Stimulated activated CD4-positive, alpha-beta T cell treated with anti-CD3 and anti-CD28 coated beads, Interleukin-1b, Interleukin-23, amount 100 ng/mL, for 1 hour (primary cell): ENCODE measurements at places on chromosomes 4 and X.

- DNase-seq, result no peak
These were observed 128.7 kb downstream of the GABRB1 start for GRCh38 chr4:47160095-47160494.

DNA sequence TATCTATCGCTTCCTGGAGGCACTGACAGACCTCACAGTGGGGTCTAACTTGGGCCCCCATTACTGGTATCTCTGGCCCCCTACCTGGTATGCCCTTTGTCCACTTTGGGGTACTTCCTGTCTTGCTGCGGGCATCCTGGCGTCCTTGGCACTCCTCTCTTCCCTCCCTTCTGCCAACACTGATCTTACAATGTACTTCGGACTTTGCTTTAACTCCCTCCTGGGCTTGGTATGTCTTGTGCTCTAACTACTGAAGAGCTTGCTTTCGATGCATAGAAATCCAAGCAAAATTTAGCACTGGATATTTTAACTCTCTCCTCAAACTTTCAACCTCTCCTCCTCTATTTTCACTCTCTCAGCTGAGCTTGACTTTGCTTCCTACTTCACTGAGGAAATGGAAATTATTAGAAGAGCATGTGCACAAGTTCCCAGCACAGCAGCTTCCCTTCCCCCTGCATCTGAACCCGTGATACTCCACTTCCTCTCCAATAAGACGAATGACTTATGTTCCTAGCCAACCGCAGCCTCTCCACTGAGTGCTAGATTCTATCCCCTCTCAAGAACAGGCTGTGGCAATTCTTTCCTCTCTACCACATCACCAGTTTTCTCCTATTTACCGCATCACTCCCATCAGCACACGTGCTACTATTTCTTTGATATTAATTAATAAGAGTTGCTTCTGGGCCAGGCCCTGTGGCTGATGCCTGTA lies 52.9 kb downstream of the SUPT20HL2 start:
- no peak for DNase-seq

DNA sequence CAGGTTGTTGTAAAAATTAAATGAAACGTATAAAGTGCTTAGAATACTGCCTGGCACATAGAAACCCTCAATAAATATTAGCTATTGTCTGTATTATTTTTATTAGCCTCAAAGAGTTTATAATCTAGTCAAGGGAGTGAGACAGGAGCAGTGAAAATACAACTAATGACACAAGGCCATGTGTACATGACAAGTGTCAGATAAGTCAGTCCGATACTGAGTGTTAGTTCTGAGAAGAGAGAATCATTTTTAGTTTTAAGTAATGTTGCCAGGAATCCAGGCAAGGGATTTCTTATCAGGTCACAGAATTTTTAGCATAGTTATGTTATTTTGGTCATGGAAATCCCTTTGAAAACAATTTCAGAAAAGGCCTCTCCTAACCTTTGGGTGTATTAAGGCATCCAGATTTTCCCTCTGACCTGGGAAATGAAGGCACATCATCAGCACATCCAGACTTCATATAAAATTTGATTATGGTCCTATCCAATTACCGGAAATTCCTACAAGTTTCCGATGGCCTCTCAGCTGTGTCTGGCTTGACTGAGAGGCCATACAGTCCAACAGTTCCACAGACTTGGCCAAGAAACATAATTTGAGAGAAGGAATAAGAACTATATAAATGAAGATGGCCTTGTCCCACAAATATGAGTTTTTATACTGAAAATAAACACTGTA lies 35.7 kb downstream of the PPARGC1A start:
- DNase-seq, result no peak

DNA sequence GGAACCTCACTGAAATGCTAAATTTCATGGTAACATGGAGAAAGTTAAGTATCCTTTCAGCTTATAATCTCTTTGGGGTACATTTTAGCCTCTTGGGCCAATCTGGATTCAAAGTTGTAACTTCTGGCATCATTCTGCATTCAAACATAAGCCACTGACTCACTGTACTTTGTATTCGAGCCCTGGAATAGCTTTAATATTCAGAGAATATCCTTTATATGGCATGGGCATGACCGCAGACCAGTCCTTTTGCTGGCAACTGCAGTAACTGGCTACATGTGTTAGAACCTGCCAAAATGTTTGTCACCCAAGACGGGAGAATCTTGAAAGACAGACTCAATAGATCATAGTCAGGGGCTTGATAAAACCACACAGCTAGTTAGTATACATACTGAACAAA lies 3.3 kb downstream of the GASK1B start:
- DNase-seq, result no peak

DNA sequence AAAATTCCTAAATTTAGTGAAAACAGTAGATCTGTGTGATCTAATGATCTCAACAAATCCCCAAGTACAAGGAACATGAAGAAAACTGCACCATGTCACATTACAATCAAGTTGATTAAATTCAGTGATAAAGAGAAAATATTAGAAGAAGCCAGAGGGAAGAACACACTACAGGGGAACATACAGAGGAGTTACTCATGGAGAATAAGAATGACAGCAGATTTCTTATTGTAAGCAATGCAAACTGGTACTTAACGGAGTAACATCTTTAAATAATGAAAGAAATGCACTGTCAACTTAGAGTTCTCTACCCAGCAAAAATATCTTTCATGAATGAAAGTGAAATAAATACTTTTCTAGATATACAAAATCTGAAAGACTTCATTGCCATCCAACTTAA lies 21.1 kb downstream of the TLL1 start:
- DNase-seq, result no peak

DNA sequence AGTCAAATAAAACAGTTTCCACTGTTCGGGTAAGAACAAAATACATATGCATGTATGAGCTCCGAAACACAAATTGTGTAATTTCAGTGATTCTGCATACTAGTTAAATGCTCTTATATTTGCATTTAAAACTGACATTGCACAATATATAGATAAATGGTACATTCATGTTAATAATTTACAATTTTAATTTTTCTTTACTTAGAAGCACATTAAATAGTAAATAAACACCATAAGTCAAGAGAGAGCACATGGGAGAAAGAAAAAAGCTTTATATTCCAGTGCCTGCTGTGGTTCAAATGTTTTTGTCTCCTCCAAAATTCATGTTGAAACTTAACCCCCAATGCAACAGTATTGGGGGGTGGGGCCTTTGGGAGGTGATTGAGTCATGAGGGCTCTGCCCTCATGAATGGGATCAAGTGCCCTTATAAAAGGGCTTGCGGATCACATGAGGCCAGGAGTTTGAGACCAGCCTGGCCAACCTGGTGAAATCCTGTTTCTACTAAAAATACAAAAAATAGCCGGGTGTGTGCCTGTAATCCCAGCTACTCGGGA lies 322.9 kb downstream of the BCOR start:
- DNase-seq, result no peak

DNA sequence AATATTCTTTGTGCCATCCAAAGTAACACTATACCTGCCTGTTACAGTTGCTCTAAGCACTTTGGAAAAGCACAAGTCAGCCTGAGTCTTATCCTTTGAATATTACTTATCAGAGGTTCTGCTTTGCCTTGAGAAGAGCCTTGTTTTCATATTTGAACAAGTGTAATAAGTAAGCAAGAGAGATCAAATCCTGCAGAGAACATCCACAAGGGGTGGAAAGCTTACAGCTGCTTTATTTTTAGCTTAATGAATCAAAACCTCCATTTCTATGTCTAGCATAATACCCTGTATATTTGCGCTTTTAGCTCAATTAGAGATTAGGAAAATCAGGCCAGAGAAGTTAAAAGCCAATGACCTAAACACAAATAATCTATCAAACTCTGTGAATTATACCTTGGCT lies 139.8 kb downstream of the CDS1 start:
- DNase-seq, result no peak

DNA sequence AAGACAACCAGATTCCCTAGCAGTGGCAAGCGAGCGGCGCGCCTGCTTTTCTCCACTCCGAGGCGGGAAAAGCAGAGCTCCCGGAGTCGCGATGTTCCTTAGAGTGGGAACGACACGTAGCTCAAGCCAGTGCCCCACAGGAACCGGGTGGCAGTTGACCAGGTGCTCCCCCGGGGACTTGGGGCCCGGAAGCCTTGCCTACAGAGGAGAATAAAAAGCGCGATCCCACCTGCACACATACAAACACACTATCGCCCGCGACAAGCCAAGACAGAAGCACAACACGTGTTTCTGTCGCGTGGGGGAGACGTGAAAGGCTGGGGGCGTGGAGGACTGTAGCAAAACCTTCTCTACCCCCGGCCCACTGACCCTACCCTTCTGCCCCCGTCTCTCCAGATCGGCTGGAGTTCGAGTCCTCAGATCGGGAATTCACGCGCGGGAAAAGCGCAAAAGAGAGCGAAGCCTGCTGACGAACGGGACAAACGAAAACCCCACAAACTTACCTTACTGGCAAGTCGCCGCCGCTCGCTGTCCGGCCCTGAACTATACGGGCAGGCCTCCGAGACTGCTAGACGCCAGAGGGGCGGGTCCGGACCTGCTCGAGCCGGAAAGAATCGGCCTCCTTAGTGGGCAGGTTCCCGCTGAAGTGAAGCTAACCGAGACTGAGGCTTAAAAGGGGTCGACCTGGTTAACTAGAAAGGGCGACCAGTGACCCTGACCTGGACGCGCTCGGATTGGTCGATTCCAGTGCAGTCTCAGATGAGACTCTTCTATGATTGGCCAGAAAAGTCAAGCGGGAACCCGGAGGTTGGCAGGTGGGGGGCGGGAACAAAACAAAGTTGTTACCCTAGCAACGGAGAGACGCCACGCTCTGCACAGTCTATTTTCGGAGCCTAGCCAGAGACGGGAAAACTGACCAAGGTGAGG lies at the start of the genes DNAAF6 and NUP62CL:
Gene DNAAF6 (plus strand): TSS at position 842 of the 927 bp plus-strand sequence. CDS start 6,265 bp downstream, outside the sequence.
Gene NUP62CL (minus strand): TSS at position 664 of the 927 bp plus-strand sequence. CDS start 31,287 bp downstream, outside the sequence.
- DNase-seq, result peak; percentile 7

DNA sequence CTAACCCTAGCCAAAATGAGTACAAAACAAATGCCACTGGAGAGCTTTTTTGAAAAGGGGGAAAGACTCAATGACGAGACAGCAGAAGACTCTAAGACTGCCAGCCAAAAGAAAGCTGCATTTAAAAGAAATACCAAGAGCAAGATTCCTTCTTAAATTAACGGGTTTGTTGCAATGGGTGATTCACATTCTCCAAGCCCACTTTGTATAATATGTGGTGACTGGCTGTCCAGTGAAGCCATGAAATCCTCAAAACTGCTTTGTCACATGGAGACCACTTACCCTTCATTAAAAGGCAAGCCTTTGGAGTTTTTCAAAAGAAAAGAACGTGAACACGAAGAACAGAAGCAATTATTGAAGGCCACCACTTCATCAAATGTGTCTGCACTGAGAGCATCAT lies 68.2 kb downstream of the MRPL1 start:
- no peak for DNase-seq

GRCh38 chr4:110516106-110516922 lies 40.4 kb downstream of the ENPEP start:
- peak; percentile 37 for DNase-seq

DNA sequence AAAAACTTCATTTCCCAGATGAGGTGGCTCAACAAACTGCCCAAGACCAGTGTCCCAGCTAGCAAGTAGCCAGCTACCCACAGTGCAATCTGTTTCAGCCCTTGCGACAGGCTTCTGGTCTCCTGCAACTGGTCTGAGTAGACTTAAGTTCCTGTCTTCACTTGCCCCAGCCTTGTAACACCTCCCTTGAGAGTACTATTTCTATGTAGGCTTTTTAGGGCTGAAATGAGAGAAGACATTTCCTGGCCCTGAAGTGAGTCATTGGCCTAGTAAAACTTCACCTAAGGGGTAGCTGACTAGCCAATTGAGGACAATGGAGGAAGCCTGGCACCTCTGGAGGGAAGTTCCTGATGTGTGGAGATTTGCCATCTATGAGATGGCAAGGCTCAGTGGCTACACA lies 80.1 kb upstream of the STIM2 start:
- no peak for DNase-seq

DNA sequence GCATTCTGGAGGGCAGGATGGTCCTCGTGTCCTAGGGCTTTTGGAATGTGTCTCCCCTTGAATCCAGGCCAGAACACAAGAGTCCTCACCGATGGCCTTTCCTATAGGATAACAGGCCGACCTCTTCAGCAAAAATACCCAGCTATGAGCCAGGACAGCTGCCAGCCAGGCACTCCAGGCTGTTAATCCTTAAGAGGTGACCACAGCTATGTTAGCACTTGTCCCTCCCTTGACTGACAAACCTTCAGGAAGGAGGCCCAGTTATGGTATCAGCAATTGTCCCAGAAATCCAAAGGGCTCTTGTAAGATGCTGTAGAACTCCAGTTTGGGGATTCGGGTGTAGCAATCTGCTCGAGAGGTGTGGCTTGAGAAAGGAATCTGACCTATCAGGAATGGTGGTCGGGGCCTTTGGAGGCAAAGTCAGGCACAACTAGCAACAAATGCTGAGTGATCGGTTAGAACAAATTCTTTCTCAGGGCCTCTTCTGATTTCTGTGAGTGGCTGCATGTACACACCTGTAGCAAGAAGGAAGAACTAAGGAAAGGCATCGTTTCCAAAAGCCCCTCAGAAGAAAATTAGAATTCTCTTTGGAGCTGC lies 54.6 kb downstream of the PTCHD1 start:
- DNase-seq, result no peak
